ENCODE measurements at places on chromosomes 12 and 14. TPM values are rescaled to one million over a fixed set of nuclear protein-coding genes. Genes with fewer than 3 reads are reported as not detected.
A peak's percentile ranks its signal among the peaks of the same experiment; 100 is the strongest.

DNA sequence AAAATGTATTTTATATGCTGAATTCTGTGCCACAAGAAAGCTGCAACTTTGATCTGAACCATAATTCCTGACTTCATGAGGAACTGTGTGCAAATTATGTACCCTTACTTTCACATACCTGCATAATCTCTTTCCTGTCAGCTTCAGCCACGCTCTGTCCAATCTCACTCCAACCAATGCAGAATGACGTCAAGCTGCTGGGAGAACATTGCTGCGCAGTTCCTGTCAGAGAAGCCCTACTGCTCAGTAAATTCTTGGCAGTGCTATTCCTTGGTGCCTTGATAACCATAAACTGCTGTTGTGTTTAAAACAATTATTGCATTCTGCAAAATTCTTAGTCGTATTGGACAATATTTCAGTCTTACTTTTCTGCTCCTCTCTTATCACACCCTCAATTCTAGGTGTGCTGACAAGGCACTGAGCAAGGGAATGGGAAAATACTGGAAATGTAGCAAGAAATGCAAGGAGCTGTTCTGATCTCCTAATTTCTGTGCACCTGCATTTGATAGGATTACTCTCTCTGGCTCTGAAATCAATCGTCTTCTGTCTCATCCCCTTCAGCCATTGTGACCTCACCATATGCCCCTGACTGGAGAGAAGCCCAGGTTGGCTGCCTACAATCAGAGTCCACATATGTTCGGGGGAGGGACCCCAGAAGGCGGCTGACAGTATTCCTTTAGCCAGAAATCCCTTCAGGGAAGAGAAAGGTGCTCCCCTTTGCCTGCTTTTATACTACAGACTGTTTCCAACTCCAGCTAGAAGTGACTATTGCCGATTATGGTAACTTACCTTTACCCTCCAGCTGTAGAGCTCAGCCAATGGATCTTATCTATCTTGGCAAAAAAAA, 274.9 kb upstream of the NOVA1 start:
- no peak for DNase-seq

DNA sequence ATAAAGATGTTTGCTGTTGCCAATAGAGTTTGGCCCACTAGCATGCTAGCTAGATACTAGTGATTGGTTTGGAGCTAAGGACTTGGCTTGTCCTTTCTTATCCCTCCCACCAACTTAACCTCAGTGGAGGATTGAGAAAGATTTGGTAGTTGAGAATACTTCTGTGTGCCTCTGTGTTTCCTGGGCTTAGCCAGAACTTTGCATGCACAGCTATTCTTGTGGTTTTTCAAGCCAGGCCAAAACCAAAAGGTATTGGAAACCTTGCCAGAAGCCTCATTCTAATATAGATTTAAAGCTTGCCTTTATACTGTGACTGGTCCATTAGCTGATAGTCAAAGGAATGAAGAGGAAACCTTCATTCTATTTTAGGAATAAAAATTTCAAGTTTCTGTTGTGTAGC, 188.5 kb downstream of the CCDC91 start:
- DNase-seq = no peak

- no peak for DNase-seq
Measured at GRCh38 chr12:51048661-51049251, 629 bp downstream of the LETMD1 start.

MYRFL gene
- not detected for total RNA-seq

- no peak for DNase-seq
Measured at GRCh38 chr14:22249770-22250169, 339.3 kb downstream of the DAD1 start.

CLEC1A gene
- 2.3 TPM for total RNA-seq

GRCh38 chr12:84124211-84124610, 788.4 kb downstream of the SLC6A15 start:
- DNase-seq = no peak

PZP gene
- not detected for total RNA-seq

DNA sequence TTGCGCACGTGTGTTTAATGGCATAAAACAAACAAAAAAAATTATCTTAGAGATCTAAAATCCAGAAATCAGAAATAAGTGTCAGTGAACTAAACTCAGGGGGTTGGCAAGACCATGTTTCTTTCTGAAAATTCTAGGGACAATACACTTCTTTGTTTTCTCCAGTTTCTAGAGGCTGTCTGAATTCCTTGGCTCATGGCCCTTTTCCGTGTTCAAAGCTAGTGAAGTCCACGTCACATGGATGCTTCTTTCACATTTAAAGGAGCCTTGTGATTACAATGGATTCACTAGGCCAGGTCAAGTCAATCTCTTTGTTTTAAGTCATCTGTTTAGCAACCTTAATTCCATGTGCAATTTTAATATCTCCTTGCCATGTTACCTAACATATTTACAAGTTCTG, 22.4 kb downstream of the SLCO1B3 start:
- no peak for DNase-seq

DNA sequence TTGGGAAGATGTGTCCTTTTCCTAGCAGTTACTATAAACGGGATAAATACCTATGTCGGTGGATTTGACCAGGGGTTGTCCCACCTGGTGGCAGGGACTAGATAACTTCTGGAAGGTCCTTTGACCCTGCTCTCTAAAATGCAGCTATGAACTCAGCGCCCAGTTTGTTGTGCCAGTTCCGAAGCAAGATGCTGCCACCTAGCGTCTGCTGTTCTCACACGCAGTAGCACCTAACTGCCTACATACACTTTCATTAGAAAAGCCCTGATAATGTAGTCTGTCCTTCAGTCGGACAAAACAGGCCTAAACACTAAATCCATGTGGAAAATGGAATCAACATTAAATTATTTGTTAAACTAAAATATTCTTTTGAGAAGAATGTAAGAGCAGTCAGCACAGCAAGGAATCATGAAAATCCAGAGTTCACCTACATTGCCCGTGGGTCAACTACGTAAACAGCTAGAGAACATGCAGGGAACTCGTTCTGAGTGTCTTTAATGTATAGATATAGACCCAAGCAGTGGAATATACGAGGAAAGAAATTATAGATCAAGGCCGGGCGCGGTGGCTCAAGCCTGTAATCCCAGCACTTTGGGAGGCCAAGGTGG, 51.1 kb upstream of the CRACR2A start:
- DNase-seq = peak; percentile 47

- DNase-seq = peak; percentile 49
Measured at GRCh38 chr12:111597831-111598636, 1.1 kb downstream of the ATXN2 start.

- DNase-seq = peak; percentile 62
Measured at GRCh38 chr12:56628671-56629458, 1.3 kb downstream of the BAZ2A start.

GRCh38 chr12:18955594-18955993, 173.9 kb upstream of the PLEKHA5 start:
- DNase-seq = no peak

GRCh38 chr14:78314484-78314883, 144.3 kb downstream of the NRXN3 start:
- DNase-seq = no peak

GRCh38 chr14:65392296-65392695, 20.2 kb upstream of the FUT8 start:
- DNase-seq = no peak

DNA sequence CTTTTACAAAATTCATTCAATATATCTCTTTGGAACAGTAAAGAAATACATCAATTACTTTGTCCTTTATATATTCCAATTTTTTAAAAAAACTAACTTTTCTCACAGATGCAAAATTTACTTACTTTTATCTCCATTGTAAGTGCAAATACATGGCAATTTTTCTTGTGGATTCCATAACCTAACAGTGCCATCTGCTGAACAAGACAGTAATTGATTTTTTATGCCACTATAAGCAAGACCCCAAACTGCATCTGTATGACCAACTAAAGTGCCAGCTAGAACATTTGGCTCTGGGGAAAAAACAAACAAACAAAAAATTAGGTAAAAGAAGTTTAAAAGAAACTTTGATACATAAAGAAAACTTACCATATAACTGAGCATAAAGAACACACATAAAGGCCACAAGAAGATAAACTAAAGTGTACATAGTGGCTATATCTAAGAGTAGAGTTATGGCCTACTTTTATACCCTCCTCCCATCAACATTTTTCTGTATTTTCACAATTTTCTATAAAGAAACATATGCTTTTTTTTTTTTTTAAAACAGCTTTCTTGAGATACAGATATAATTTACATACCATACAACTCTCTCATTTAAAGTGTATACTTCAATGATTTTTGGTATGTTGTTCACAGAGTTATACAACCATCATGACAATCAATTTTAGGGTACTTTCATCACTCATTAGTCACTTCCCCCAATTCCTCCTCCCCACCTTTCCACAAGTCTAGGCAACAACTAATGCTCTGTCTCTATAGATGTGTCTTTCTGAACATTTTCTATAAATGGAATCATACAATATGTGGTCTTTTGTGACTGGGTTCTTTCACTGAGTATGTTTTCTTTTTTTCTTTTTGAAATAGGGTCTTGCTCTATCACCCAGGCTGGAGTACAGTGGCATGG, 32.6 kb downstream of the COCH start:
- DNase-seq = no peak

DNA sequence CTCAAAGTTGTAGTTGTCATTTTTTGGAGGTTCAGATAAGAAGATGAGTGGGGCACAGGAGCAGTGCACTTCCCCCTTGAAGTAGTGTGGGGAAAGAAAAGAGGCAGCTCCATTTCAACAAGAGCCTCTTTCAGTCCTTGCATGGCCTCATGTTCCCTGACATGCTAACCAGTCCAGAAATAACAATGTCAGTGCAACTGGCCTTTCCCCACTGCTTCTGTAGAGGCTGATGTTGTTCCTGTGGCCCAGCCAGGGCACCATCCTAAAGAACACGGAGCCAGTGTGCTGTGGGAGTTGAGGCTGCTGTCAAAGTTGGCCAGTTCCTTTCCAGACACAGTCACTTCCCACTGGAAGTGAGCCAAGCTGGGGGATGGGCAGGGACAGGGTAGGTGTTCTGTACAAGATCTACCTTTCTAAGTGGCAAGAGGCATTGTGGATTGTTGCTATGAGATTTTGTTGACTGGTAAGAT, 77.7 kb upstream of the SLC38A2 start:
- DNase-seq = peak; percentile 65

GRCh38 chr12:3630621-3631271, 122.2 kb downstream of the CRACR2A start:
- no peak for DNase-seq

GRCh38 chr12:90366286-90366685, 588.7 kb downstream of the CCER1 start:
- no peak for DNase-seq

GRCh38 chr12:63753743-63754142, 26.0 kb upstream of the RXYLT1 start:
- no peak for DNase-seq

GALNT16 gene
- total RNA-seq = 6.7 TPM

GRCh38 chr14:69536971-69537370, 37.7 kb downstream of the CCDC177 start:
- DNase-seq = no peak

DNA sequence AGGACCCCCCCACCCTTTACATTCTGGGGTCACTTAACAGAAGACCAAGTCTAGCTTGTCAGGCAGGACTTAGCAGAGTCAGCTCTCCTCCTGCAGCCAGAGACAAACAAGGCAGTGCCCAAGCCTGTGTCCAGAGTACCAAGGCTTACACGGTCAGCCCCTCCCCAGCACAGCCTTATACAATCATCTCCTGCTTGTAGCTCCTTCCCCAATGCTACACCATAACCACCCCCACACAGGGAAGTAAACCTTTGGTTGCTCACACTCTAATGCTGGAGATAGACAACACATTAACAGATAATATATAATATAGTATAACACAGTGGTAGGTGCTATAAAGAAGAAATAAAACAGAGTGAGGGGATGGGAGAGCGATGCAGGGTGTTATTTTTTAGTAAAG, 175.4 kb upstream of the PWP1 start:
- DNase-seq = no peak

DNA sequence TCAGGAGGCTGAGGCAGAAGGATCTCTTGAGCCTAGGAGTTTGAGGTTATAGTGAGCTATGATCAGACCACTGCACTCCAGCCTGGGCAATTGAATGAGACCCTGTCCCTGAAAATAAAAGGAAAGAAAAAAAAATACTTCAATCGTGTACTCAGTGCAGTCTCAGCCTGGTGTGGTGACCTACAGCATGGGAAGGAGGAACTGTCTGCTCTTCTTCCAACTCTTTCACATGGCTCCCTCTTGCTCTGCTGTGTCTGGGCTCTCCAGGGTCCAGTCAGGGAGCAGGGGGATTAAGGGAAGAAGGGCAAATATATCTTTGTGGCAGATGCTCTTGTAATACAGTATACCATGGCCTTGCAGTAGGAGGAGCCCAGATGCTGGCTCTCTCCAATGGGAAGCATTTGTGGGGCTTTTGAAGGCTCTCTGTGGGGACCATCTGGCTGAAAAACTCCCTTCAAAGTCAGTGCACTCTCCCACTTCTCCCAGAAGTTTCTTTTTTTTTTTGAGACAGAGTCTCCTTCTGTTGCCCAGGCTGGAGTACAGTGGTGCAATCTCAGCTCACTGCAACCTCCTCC, 76.6 kb upstream of the TMPO start:
- DNase-seq = no peak

DNA sequence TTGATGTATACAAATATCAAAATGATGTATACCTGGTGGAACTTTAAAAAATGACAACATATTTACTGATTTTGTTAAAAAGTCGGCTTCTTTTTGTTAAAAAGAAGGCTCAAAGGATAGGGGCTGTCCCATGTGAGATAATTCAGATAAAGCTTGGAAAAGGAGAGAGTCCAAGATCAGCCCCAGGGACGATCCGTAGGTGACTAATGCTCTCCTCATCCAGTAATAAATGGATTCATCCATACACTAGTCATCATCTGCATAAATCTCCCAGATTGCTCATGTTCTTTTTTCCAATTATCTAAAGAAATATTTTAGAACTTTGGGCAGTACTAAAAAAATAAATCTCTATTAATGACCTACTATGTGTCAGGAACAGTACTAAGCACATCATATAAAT, 23.4 kb upstream of the FSCB start:
- DNase-seq = no peak

NTF3 gene
- not detected for total RNA-seq

GRCh38 chr12:63922474-63922873, 78.0 kb downstream of the SRGAP1 start:
- DNase-seq = no peak

Data from omental fat pad (tissue), 4 donors.